ENCODE measurements at places on chromosomes 2 and 18.

DNA sequence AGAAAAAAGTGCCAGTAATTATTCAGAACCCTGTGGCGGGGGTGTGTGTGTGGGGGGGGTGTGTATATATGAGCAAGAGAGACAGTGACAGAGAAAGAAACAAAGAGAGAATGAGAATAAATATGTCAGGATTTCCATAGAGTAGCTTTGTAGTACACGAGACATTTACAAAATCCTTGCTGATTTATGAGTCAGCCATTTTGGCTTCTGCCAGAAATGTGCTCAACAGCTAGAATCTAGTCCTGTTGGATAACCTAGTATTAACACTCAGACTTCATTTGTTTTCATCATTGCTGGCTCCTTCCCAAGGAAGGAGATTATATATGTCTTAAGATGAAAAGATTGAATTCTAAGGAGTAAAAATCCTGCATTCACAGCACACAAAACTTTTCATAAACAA is 140.5 kb upstream of the HNRNPA3 start:
- DNase-seq = no peak

- DNase-seq = no peak
Measured at GRCh38 chr2:29561181-29561580, 360.2 kb downstream of the ALK start.

GRCh38 chr2:168466834-168467565 is 10.9 kb downstream of the CERS6 start:
- DNase-seq = no peak

DNA sequence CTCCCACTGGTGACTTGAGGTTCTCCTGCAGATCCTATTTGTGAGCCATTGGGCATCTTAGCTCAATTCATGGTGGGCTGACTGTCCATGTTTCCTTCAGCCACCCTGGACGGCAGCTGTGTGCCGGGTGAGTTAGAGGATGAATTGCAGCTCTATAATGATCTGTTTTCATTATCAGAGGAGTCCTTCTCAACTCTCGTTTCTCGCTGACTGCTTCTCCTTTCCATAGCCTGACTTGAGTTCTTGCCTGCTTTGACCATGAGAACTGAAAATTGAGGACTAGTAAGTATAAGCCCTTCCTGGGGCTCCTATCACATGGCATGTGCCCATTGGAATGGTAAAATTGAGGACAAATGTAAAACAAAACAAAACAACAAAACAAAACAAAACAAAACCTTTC is 121.8 kb downstream of the CDC42EP3 start:
- no peak for DNase-seq

DNA sequence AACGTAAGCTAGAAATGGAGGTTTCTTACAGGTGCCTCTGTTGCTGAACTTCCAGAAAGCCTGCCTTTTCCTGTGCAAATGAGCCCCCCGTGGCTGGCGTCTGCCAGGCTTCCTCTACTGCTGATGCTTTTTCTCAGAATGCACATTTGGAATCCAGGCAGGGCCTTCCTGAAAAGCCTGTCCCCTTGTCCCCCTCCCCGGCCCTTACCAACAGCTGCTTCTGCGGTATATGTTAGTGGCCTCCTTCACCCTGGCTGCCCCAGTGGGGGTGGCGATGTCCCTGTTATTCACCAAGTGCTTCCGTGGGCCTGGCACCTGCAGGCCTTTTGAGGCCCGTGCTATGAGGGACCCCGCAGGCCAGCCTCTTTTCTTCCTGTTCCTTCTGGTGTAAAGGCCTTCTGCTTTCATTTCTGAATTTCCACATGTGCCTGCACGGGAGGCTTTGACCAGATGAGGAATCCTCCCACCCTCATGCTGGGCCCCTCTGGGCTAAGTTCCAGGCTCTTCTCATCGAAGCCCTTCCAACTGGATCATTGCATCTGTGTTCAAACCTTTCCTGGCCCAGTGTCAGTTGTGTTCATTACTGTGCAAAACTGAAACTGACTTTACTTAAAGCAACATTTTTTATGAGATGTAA is 10.4 kb downstream of the CNDP2 start:
- no peak for DNase-seq

DNA sequence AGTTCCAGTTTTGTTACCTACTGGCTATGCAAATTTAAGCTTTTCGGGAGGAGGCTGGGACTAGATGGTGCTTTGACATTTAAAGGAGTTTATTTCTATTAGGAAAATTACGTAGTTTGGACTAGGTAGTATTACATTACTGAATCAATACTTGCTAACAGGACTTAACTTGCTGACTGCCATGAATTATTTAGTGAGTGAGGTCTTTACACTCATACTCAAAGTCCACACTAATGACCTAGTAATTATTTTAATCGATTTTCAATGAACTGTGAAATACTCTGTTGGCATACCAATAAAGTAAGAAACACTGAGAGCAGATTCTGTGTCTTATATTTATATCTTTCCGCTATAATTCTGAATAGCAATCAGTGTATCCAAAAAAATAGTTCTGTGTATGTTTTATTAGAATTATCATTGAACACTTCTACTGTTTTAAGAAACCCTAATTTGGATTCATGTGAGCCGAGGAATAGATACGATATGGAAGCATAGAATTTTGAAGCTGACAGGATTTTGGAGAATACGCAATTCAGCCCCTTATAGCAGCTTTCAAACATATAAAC is 55.0 kb downstream of the CHST9 start:
- DNase-seq = no peak
